ENCODE measurements at places on chromosomes 12 and 14.

GRCh38 chr14:95472819-95473251, 43.6 kb downstream of the SYNE3 start:
- no peaks in the 10 kb centered on the region for H3K27me3 ChIP-seq
- DNase-seq, result no peak
- peak overlapping the region; percentile 41 for H3K27ac ChIP-seq

DNA sequence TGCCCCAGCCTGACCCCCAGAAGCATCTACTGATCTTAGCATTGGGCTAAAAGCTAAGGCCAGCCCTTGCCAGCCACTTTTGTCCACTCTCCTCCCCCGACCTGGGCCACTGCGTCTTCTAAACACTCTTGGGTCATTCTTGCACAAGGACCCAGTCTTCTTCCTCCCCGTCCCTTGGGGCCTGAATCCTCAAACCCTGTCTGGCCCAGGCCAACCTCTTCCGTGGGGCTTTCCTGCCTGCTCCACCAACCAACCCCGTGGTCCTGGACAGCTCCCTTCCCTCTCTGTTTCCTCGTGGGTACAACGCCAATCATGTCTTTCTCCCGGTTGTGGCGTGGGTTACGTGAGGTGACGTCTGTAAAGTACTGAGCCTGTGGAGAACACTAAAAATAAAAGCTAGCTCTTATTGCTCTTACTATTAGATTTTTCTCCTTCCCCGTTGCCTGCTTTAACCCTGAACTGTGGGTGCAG, 21.5 kb downstream of the FAM222A start:
- H3K27ac ChIP-seq, result no peak overlapping the region
- H3K4me1 ChIP-seq, result no peaks in the 10 kb centered on the region
- H3K36me3 ChIP-seq, result no peaks in the 10 kb centered on the region
- H3K4me3 ChIP-seq, result no peak overlapping the region
- no peaks in the 10 kb centered on the region for H3K27me3 ChIP-seq

DNA sequence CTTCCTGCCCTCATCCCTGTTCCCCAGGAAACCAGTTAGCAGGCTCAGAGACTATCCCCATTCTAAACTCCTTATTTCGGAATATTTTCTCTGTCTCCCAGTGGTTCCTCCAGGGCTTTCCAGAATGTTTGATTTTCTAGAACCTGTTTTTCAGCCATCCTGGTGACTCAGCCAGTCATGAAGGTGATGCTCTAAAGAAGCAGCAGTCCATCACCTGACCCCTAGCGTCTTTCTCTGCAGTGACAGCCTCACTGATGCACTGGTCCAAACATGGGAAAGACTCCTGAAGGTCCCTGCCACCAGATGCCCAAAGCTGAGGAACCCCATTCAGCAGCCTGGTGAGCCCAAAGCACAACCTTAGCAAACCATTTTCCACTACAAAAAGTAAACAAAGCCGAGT, 212.6 kb downstream of the PHETA1 start:
- DNase-seq, result no peak
- H3K27me3 ChIP-seq, result no peaks in the 10 kb centered on the region
- no peaks in the 10 kb centered on the region for H3K36me3 ChIP-seq

- peak overlapping the region; percentile 78 for H3K4me3 ChIP-seq
- H3K27ac ChIP-seq, result peak overlapping the region; percentile 87
- peaks cover 12% of the 10 kb centered on the region for H3K4me1 ChIP-seq
Measured at GRCh38 chr12:72275526-72275925, 3.4 kb downstream of the TRHDE start.

- DNase-seq, result no peak
- H3K4me3 ChIP-seq, result no peak overlapping the region
- no peaks in the 10 kb centered on the region for H3K27me3 ChIP-seq
Measured at GRCh38 chr12:84596266-84596665, 316.3 kb downstream of the SLC6A15 start.

GRCh38 chr12:98418357-98419075, 96.9 kb upstream of the TMPO start:
- DNase-seq, result no peak
- H3K27me3 ChIP-seq, result no peaks in the 10 kb centered on the region
- H3K4me1 ChIP-seq, result peaks cover 26% of the 10 kb centered on the region
- no peak overlapping the region for H3K4me3 ChIP-seq

GRCh38 chr12:46396826-46397225, 24.3 kb upstream of the SLC38A2 start:
- H3K4me1 ChIP-seq, result peaks cover 19% of the 10 kb centered on the region
- no peak overlapping the region for H3K4me3 ChIP-seq
- H3K27ac ChIP-seq, result no peak overlapping the region
- no peak for DNase-seq
- no peaks in the 10 kb centered on the region for H3K27me3 ChIP-seq

GRCh38 chr12:85835426-85836196, 598 bp downstream of the RASSF9 start:
- H3K27ac ChIP-seq, result peak overlapping the region; percentile 82
- no peaks in the 10 kb centered on the region for H3K36me3 ChIP-seq
- H3K27me3 ChIP-seq, result no peaks in the 10 kb centered on the region
- H3K4me3 ChIP-seq, result peak overlapping the region; percentile 53
- no peak for DNase-seq
- H3K4me1 ChIP-seq, result peaks cover 20% of the 10 kb centered on the region

- H3K27ac ChIP-seq, result no peak overlapping the region
- no peak for DNase-seq
- H3K4me3 ChIP-seq, result no peak overlapping the region
Measured at GRCh38 chr12:108576660-108577234, 14.4 kb downstream of the ISCU start.

- no peak overlapping the region for H3K27ac ChIP-seq
- no peak for DNase-seq
- no peaks in the 10 kb centered on the region for H3K36me3 ChIP-seq
Measured at GRCh38 chr14:85752175-85752574, 222.2 kb downstream of the FLRT2 start.

GRCh38 chr12:7039403-7039802, 21.1 kb upstream of the C1S start:
- no peak overlapping the region for H3K4me3 ChIP-seq
- DNase-seq, result no peak
- H3K4me1 ChIP-seq, result no peaks in the 10 kb centered on the region
- no peak overlapping the region for H3K27ac ChIP-seq
- H3K36me3 ChIP-seq, result no peaks in the 10 kb centered on the region

GRCh38 chr14:34489324-34489723, 27.3 kb upstream of the SPTSSA start:
- H3K27ac ChIP-seq, result no peak overlapping the region
- H3K27me3 ChIP-seq, result no peaks in the 10 kb centered on the region
- H3K4me1 ChIP-seq, result no peaks in the 10 kb centered on the region
- H3K4me3 ChIP-seq, result no peak overlapping the region
- H3K36me3 ChIP-seq, result no peaks in the 10 kb centered on the region

GRCh38 chr14:26191671-26192070, 406.2 kb downstream of the NOVA1 start:
- H3K27ac ChIP-seq, result no peak overlapping the region
- H3K27me3 ChIP-seq, result no peaks in the 10 kb centered on the region
- no peak overlapping the region for H3K4me3 ChIP-seq

DNA sequence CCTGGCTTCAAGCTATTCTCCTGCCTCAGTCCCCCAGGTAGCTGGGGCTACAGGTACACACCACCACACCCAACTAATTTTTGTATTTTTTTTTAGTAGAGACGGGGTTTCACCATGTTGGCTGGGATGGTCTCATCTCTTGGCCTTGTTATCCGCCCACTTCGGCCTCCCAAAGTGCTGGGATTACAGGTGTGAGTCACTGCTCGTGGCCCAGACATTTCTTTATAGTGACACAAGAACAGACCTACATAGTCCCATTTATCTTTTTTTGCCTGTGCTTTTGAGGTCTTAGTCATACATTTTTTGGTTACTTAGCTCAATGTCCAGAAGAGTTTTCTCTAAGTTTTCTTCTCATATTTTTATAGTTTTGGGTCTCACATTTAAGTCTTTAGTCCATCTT, 247.4 kb downstream of the SYT10 start:
- DNase-seq, result no peak
- no peaks in the 10 kb centered on the region for H3K27me3 ChIP-seq
- no peak overlapping the region for H3K4me3 ChIP-seq
- no peaks in the 10 kb centered on the region for H3K36me3 ChIP-seq

- H3K36me3 ChIP-seq, result no peaks in the 10 kb centered on the region
- H3K4me1 ChIP-seq, result peaks cover 13% of the 10 kb centered on the region
Measured at GRCh38 chr14:100535287-100536120, 51.7 kb downstream of the BEGAIN start.

GRCh38 chr12:45388545-45388944, 172.7 kb downstream of the ANO6 start:
- no peaks in the 10 kb centered on the region for H3K27me3 ChIP-seq
- no peaks in the 10 kb centered on the region for H3K4me1 ChIP-seq
- no peak for DNase-seq
- no peak overlapping the region for H3K27ac ChIP-seq
- no peak overlapping the region for H3K4me3 ChIP-seq

DNA sequence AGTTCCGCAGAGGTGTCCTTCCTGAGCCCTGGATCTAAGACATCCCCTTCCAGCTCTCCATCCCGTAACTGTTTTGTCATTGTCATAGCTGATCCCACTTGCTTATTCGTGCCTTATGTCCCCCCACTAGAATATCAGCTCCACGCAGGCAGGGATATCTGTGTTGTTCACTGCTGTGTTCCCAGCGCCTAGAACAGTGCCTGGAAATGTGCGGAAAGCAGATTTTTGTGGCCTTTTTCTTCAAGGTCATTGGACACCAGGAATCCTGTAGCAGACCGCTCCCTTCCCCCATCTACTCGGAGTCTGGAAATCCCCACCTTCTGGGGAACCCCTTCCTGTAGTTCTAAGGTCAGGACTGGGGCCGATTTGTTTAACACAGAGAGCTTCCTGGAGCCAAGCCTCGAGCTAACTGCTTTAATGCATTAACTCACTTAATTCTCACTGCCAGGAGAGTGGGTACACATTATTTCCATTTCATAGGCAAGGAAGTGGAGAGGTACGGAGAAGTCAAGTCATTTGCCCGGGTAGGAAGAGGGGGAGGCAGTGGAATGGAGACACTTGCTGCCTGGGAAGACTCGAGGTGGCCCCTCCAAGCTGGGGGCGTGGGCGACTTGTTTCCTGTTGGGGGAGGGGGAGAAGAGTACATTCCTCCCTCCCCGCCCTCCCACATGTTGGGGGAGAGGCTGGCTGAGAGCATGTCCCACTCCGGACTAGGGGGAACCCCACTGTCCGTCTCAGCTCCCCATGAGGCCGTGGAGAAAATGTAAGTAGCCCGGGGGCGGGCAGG, 1.2 kb upstream of the SH2B3 start:
- no peaks in the 10 kb centered on the region for H3K36me3 ChIP-seq
- peak overlapping the region; percentile 83 for H3K27ac ChIP-seq
- DNase-seq, result no peak
- no peaks in the 10 kb centered on the region for H3K27me3 ChIP-seq
- peak overlapping the region; percentile 87 for H3K4me3 ChIP-seq

- H3K4me1 ChIP-seq, result no peaks in the 10 kb centered on the region
- H3K27me3 ChIP-seq, result no peaks in the 10 kb centered on the region
- H3K27ac ChIP-seq, result no peak overlapping the region
- no peak overlapping the region for H3K4me3 ChIP-seq
Measured at GRCh38 chr12:127987199-127987901, 279.6 kb upstream of the TMEM132C start.

DNA sequence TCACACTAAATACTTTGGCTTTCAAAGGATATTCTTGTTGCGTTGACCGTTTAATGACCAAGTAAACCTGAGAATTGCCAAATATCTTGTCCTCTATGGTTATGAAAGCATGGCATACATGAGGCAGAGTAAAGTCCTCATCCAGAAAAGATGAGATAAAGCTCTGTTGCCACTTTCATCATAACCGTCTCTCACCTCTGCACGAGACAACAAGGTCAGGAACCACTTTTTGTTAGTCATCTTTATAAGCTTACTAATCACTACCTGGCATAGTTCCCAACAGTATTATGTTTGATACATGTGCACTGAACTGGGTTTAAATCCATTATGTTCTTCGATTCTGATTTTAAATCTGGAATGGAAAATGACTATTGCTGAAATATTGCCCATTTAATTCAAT, 31.3 kb downstream of the PTPRB start:
- H3K4me1 ChIP-seq, result peaks cover 5% of the 10 kb centered on the region
- no peak for DNase-seq
- no peaks in the 10 kb centered on the region for H3K27me3 ChIP-seq
- H3K4me3 ChIP-seq, result peak overlapping the region; percentile 5
- H3K27ac ChIP-seq, result no peak overlapping the region

GRCh38 chr14:76531821-76532318, 155.9 kb downstream of the ESRRB start:
- no peak for DNase-seq
- no peaks in the 10 kb centered on the region for H3K36me3 ChIP-seq
- no peaks in the 10 kb centered on the region for H3K27me3 ChIP-seq
- no peaks in the 10 kb centered on the region for H3K4me1 ChIP-seq
- no peak overlapping the region for H3K27ac ChIP-seq
- no peak overlapping the region for H3K4me3 ChIP-seq

- no peak for DNase-seq
- no peak overlapping the region for H3K4me3 ChIP-seq
- peak overlapping the region; percentile 65 for H3K27ac ChIP-seq
- no peaks in the 10 kb centered on the region for H3K27me3 ChIP-seq
Measured at GRCh38 chr14:101495827-101496775, 65.2 kb upstream of the DIO3 start.

- peaks cover 79% of the 10 kb centered on the region for H3K4me1 ChIP-seq
- DNase-seq, result no peak
- H3K4me3 ChIP-seq, result no peak overlapping the region
- no peaks in the 10 kb centered on the region for H3K36me3 ChIP-seq
Measured at GRCh38 chr14:104975481-104976197, 2.5 kb downstream of the AHNAK2 start.

DNA sequence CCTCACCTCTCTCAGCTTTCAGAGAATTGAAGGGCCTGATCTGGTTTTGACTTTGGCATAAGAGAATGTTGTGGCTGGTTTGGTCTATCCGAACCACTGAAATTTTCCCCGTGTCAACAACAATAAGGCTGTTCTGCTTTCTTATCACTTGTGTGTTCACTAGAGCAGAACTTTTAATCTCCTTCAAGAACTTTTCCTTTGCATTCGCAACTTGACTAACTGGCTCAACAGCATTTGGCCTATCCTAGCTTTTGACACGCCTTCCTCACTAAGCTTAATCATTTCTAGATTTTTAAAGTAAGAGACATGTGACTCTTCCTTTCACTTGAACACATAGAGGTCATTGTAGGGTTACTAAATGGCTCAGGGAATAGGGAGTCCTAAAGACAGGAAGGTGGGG, 25.9 kb upstream of the EDDM3A start:
- no peaks in the 10 kb centered on the region for H3K27me3 ChIP-seq
- DNase-seq, result no peak
- no peak overlapping the region for H3K4me3 ChIP-seq
- no peak overlapping the region for H3K27ac ChIP-seq

DNA sequence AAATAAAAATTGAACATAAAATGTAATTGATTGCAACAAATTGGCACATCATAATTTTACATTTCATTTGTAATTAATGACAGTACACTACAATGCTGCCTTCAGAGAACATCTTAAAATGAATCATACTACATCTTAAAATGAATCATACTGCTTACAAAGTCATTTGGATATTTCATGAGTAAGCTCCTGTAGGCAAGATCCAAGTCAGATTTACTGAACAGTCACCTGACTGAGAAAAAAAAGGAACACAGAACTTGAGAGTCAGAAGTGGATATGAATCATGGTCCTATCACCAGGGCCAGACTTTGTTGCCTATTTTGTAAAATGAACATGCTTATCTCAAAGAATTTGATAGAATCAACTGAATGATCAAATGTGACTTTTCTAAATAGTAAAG, 32.7 kb upstream of the FBLN5 start:
- H3K36me3 ChIP-seq, result no peaks in the 10 kb centered on the region
- no peak for DNase-seq
- no peak overlapping the region for H3K27ac ChIP-seq
- peaks cover 3% of the 10 kb centered on the region for H3K4me1 ChIP-seq

Data from vagina (tissue), 2 donors.